ENCODE measurements at places on chromosomes 2 and 18.

DNA sequence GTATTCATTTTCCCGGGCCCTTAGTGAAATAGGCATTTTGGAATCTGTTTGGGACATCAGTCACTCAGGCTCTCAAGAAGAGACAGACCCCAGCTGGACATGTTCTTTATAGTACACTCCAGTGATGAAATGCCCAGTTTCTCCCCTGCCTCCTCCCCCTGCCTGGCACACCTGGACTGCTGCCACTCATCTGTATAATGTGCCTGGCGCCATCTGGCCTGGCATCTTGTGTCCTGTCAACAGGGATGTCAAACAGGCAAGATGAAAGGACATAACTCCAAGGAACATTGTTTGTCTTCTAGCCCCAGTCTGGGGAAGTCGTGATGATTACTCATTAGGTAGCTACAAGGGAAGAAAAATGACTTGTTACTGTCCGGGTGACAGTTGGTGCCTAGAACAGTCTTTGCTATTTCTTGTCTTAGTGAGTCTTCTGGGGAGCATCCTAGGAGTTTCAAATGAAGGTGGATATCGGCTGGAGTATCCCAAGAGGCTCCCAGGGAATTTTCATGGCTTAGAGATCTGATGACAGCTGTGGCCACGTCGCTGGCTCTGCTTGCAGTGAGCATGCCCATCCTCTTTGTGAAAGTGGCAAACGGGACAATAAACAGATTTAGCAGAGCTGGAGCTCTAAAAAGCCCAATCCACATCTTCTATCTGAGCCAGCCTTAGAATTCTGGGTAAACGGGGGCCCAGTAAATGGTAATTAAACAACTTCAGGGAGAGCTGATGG, 153.6 kb downstream of the ALK start:
- peak; percentile 46 for DNase-seq

DNA sequence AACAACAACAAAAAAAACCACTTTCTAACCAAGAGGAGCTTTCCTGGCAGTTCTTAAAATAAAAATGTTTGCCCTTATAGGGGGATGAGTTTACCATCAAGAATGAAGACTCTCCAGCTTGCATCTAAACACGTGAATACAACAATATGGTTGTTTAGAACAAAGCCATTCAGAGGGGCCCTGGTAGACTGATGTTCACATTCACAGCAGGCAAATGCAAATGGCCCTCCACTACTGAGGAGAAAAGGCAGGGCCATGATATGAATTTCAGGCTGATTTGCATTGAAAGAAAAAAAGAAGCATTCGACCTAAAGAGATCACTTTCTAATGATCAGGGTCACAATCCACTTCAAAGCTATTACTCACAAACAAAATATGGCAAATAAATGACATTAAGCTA, 65.3 kb upstream of the OTOS start:
- DNase-seq: no peak

GRCh38 chr2:72627083-72627482, 198.8 kb downstream of the EXOC6B start:
- no peak for DNase-seq

DNA sequence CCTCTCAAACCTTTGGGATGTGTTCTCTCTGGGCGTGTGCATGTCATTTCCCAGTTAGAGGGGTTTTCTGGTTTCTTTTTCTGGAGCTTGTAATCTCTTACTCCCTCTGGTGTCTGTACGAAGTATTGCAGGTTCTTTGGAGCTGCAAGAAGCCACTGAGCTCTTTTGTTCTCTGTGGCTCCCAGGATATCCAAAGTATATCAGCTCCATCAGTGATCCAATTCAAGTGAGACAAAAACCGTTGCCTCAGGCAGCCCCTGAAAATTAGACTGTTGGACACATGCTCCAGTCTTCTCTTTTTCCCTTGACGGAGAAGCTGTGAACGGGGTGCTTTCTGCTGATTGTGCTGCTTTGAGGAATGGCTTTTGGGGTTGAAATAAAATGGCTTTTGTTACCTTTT, 59.0 kb upstream of the LDLRAD4 start:
- DNase-seq: peak; percentile 91

DNA sequence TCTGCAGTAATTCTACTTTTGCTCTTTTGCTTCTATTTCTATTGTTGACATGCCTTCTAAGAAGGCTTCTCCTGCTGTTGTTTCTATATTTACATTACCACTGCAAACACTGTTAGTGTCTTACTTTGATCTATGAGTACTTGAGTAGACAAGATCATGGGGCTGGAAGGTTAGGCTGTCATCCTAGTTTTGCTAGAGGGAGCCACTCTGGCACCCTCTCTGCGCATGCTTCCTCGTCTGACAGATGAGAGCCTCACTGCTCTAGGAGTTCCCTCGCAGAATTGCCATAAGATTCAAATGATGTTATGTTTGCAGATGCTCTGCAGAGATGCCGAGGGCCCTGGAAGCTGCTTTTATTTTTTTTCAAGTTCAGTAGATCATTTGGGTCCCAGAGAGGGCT, 185.6 kb downstream of the RNF144A start:
- peak; percentile 88 for DNase-seq

GRCh38 chr2:48272199-48272598, 257.8 kb upstream of the STON1 start:
- no peak for DNase-seq

DNA sequence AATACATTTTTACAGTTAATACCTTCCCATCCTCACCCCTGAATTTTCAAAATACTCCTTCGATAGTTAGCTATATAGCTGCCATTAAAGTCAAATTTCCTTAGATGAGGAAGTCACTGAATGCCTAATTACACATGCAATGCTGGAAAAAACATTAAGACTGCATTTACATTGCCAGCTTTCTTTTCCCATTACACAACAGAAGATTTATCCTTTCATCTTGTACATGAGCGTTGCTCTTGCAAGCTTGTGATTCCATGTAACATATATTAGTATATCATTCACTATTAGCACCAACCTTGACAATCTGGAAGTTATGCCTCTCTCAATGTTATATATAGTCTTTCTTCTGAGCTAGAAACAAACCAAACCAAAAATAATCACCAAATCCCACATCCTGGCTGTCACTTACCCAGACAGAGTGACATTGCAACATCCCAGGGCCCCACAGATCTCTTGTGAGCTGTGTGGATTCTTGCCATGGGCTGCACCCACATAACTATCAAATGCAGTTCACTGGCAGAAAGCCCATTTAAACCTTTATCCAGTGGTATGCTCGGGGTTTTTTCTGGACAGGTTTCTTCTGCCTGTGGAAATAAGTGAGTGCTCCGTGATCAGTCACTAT, 79.2 kb upstream of the PAPOLG start:
- DNase-seq: no peak

GRCh38 chr18:22987547-22988189, 54.5 kb downstream of the RBBP8 start:
- no peak for DNase-seq

- no peak for DNase-seq
Observed at GRCh38 chr2:187434342-187434785, 13.7 kb downstream of the CALCRL start.

GRCh38 chr2:211534632-211535031, 978.2 kb downstream of the CPS1 start:
- DNase-seq: no peak

- no peak for DNase-seq
Observed at GRCh38 chr2:125526093-125526492, 1129.9 kb upstream of the GYPC start.

DNA sequence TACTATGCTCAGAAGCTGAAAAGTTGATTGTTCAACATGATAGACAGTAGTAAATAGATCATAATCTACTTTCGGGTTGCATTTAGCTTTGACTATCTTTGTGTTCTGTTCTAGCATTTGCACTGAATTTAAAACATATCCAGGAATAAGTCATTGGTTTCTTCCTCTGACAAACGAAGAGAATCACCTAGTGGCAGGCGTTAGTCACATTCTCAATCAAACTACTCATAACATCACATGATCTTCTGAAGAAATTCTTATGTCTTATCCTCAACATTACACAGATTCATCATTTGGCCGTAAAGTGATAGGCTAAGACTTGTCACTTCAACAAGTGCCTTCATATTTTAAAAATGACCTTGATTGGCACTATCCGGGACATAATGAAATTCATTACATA, 63.6 kb upstream of the TTC21B start:
- no peak for DNase-seq

DNA sequence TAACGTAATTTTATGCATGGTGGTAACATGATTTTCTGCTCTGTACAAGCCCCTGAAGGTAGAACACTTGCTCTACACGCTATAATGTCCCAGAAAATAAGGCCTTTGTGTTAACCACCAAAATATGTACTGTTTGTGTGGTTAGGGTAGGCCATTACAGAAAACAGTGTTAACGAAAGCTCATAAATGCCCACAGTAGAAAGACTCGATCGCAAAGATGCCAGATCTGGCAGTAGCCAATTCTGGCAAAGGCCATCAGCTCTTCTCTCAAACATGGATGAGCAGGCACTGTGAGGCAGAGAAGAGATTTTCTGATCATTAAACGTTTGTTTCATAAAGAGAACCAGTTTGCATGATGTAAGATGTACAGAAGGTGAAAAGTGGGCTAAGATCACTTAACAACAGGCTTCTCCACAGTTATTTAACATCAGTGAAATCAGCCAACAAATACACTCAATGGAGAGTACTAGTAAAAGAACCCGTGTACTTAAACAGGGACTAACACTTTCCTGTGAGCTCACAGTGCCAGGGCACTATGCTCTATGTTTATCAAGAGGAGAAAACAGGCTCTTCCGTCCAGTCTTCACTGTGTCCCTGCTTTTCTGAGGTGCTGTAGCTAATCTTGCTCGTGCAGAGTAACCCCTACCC, 80.3 kb downstream of the SPRED2 start:
- DNase-seq: no peak

DNA sequence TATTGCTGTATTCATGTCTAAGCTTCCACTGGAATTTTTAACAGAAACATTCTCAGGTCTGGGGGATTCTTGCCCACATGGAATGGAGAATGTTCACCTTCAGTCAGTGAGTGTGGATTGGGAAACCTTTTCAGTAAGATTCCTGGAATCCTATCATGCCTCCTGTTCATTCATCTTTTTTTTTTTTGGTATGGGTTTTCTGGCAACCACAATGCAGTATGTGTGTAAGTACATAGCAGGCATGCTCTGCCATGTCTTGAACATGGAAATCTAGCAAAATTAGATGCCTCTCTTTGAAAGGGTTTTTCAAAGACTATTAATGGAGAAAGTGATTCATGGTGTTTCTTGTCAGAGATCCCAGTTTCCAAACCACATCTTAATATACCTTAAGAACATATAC, 176.5 kb downstream of the LTBP1 start:
- no peak for DNase-seq

DNA sequence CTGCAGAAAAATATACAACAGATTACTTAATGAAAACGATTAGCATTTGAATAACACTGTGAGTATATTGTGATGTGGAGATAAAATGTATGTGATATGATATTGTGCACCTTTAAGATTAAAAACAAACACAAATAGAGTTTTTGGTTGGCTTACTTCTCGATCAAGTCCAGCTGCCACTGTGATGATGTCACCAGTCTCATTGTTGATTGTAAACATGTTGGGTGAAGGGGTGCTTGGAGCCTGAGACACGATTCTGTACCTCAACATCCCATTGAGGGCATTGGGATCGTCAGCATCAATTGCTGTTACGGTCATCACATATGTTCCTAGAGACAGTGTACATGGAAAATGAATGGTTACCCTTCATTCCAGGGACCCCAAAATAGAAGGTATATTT, 174.1 kb downstream of the CDH2 start:
- peak; percentile 31 for DNase-seq

GRCh38 chr2:42223067-42223854, 54.1 kb downstream of the EML4 start:
- no peak for DNase-seq

DNA sequence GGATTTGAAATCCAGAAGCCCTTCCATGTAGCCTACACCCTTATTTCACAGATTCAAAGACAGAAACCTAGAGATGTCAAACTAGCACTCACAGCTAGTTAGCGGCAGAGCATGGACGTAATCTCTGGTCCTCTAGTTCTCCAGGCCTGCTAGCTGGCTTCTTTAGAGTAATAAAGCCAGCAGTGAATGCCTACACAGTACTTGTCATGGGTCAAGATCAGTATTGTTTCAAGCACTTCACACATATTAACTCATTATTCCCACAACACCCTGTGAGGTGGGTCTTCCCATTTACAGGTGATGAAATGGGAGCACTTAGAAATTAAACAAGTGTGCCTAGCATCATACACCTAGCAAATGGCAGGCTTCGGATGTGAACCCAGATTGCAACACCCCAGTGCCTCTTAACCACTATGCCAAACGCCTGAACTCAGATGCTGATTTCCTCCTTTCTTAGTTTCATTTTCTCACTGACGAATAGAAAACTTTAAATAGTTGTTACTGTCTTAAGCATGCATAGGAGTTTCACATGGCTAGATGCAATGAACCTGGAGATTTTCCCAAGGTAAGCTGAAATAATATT, 14.5 kb upstream of the ZBTB14 start:
- DNase-seq: no peak

DNA sequence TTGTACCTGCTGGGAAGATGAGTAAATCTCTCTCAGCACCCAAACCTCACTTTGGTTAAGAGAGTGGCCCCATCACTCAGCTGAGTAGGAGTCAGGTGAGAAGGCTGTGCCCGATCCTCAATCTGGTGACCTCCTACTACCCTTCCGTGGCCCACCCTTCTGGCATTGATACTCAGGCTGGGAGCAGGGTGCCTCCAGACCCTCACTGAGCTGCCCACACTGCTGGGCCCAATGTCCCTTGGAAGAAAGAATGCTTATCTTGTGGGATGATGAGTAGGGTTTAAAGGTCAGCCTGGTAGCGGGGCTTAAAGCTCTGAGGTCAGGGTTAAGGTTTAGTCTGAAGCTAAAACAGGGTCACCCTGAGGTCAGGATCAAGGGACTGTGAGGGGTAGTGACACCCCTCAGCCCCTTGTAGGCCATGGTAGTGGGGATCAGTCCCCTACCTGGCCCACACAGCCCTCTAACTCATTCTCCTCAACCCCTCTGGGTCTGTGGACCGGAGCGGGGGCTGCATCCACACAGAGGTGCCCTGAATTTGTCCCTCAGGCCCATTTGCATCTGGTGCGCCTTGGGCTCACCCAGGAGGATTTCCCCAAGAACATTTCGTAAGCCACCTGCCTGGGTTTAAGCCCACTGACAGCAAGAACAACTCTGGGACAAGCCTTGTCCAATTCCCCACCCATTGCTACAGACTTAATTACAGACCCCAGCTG, 123.8 kb downstream of the CYP26B1 start:
- no peak for DNase-seq

GRCh38 chr18:6412933-6413472, 1.7 kb downstream of the L3MBTL4 start:
- DNase-seq: no peak

GRCh38 chr2:196915507-196916189, 10.9 kb downstream of the PGAP1 start:
- DNase-seq: no peak

DNA sequence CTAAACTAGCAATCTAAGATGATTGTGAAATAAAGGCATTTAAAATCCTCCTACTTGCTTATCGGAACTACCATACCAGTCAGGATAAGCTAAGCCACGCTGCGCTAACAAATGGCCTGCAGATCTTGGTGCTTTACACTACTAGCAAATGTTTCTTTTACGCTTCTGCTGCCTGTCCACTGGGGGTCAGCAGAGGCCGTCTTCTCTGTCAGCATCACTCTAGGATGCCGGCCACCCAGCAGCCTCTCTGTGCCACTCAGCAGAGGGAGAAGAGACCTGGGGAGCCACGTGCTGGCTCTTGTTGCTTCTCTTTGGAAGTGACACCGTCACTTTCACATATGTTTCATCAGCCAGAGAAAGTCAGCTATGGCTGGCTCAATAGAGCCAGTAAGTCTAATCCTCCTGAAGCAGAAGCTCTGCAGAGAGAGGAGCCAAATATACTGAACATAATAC, 36.6 kb downstream of the COPS8 start:
- DNase-seq: peak; percentile 96
